NCI-H187 treated with DMSO at 0.1 percent for 48 hours (cell line): ENCODE measurements at places on chromosomes 3 and 15.

- DNase-seq = no peak
Measured at GRCh38 chr3:178048768-178049167, 487.5 kb upstream of the KCNMB2 start.

DNA sequence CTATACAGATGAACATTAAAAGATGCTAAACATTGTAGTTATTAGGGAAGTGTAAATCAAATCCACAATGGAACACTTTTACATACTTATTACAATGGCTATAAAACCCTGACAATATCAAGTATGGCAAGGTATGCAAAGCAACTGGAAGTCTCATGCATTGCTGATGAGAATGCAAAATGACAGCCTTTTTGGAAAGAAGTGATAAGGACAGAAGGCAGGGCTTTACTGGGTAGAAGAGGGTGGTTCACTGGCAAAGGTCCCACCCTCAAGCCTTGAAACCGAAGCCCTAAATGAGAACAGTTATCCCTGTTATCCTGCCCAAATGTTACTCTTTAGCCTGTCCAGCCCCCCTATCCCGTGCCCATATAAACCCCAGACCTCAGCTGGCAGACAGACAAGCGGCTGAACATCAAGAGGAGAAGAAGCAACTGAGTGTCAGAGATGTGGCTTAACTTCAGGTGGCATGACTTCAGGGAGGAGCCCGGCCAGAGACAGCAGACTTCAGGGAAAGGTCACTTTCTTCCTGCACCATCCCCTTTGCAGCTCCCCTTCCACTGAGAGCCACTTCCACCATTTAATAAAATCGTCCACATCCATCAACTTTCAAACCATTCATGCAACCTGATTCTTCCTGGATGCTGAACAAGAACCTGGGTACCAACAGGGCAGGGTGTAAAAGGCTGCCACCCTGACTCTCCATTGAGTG lies 732 bp upstream of the GCSAM start:
- DNase-seq = no peak

DNA sequence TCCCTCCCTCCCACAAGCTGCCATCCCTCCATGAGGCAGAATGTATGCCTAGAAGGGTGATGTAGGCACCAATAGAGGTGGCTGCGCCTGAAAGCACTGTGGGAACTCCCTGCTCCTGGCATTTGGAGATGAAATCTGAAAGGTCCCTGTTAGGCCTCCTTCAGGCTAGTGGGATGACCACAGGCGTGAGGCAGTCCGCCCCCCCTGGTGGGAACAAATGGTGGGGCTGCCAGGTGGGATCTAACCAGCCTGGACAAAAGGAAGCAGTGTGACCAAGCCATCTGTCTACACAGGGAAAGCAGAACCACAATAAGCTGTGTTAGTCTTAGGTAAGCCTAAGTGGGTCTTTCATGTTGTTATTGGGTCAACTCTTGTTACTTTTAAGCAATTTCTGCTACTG lies 25.3 kb downstream of the IL5RA start:
- no peak for DNase-seq

- DNase-seq = no peak
Measured at GRCh38 chr3:123068601-123069381, 2.0 kb downstream of the PDIA5 start.

DNA sequence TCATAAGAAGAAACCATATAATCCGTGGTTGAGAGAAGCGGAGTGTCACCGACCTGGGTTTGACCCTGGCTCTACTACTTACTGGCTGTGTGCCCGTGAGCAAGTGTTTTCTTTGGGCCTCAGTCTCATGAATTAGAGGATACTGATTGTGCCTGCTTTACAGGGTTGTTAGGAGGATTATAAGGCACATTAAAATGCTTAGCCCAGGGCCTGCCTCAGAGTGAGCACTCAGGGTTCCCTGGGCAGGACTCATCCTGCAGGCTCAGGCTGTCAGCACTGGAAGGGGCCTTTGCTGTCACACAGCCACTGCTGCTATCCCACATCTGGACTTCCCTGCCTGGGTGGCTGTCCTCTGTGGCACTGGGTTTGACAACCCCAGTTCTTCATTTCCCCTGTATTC lies 4.7 kb downstream of the PLA2G4F start:
- no peak for DNase-seq

DNA sequence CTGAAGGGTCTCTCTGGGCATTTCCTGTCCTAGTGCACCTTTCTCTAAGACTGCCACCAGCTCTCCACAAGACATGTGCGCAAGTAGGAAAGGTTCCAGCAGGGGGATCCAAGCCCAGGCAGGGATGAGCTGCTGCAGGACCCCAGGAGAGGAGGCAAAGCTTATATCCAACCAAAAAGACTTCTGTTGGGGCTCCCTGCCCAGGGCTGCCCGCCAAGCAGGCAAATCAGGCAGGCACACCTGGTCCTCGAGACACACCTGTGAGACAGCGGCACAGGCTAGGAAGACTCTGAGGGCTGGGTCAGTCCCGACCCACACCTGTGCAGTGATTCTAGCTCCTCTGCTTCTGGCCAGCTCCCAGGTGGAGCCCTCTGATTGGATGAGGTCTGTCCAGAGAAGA lies 80.6 kb downstream of the MYLK start:
- DNase-seq = no peak

GRCh38 chr3:57992452-57993213 lies 15.6 kb upstream of the FLNB start:
- no peak for DNase-seq

- no peak for DNase-seq
Measured at GRCh38 chr3:99747915-99748314, 69.7 kb upstream of the CMSS1 start.

- no peak for DNase-seq
Measured at GRCh38 chr3:158749526-158749925, 17.3 kb upstream of the RARRES1 start.

DNA sequence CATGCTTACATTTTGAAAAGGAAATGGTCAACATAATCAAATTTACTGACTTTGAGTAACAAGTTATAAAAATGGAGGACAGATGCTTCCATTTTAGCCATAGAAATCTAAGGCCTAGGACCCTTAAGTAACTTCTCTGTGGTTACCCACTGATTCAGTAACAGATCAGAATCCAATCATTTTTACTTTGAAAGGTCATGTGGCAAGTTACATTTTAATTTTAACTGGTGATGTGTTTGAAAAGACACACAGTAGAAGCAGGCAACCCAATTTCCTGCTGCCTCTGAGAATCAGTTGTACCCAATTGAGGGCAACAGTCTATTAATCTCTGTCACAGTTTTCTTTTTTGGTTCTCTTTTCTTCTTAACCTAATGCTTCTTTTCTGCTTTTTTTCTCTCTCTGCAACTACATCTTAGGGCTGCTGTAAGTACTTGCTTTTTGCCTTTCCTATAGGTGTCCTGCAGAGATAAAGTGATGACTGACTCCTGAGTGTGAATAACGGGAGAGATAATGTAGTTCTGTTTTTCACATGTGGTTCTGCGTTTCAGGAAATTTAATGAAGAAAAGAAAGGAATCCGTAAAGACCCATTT lies 3.3 kb downstream of the ZWILCH start:
- no peak for DNase-seq

DNA sequence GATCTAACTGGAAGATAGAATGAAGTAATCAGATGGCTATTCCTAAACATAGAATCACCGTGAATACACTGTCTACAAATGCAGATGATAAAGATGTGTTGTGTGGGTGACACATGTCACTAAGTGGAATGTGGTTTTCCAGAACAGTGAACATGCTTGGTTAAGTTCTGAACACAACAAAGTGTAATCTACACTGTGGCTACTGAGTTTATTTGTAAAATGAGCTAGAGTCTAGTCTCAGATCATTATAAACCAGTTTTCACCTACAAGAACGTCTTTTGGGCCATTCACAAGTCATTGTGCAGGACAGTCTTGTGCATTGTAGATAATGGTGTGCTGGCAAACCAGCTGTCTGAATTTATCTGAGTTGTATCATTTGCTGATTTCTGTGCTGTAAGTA lies 35.3 kb downstream of the OXNAD1 start:
- no peak for DNase-seq

DNA sequence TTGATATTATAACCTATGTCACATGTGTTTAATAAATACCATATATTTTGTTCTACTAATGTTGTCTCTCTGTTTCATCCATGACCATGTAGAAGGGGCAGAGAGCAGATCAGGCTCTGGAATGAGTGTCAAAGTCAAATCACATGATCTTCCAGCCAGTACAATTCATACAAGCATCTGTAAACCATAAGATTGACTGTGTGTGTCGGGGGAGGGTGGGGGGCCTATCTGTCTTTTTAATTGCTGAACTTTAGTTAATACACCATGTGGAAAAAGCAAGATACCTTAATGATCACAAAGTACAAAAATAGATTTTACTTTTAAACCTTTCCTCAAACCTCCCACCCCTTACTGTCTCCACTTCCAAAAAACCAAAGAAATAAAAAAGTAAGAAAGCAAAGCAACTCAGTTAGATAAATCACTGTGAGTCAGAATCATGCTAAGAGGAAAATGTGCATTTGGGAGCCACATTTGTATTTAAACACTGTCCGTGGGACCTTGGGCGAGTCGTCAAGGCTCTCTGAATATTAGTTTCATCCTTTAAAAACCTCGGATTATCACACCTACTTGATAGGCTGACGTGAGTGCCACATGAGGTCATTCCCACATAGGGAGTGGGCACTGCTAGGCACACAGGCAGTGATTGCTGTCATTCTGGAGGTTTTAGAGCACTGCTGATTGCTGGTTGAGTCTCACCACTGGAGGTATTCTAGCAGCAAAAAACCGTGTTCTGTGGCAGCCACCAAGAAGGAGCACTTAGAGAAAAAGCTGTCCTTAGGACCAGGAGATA lies 21.0 kb upstream of the POLR2M start:
- no peak for DNase-seq

GRCh38 chr3:88019024-88019423 lies 39.8 kb downstream of the CGGBP1 start:
- DNase-seq = no peak

GRCh38 chr3:50221411-50222168 lies 14.4 kb upstream of the GNAI2 start:
- DNase-seq = no peak

DNA sequence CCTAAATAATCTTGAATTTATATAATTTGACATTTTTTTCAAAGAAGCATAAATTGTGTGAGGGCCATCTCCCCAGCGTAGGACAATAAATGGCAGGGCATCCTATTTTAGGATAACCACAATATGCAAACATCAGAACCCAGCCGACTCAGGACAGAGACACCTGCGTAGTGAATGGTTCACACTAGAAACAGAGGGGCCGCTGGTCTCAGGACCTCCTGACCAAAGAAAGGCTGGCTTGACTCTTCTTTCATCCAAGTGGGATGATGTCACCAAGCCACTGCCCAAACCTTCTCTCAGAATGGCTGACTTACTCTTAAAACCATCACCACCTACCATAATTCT lies 162.1 kb downstream of the FOXP1 start:
- DNase-seq = no peak

DNA sequence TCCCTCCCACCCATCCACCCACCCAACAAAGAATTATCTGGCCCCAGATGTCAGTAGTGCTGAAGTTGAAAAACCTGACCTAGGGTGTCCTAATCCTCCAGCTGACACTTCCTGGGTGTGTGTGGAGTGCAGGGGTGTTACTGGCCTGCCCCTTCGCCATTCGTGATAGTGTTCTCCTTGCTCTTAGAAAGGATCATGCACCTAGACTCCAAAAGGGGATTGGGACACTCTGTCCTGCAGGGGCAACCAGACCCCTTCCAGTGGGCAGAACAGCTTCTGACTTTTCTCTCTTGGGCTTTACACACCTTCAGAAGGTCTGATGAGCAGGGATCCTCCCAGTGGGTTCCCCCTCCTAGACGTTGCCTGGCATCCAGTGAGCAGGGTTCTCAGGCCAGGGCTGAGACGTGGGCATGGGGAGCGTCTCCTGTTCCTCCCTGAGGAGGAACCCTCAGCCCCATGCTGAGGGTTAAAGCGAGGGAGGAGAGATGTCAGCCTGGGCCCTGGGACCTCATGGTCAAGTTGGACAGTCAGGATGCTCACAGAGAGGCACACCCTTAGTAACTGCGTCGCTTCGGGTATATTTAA lies 75.0 kb downstream of the AAGAB start:
- no peak for DNase-seq

GRCh38 chr3:66449411-66449974 lies 51.3 kb downstream of the LRIG1 start:
- DNase-seq = no peak

DNA sequence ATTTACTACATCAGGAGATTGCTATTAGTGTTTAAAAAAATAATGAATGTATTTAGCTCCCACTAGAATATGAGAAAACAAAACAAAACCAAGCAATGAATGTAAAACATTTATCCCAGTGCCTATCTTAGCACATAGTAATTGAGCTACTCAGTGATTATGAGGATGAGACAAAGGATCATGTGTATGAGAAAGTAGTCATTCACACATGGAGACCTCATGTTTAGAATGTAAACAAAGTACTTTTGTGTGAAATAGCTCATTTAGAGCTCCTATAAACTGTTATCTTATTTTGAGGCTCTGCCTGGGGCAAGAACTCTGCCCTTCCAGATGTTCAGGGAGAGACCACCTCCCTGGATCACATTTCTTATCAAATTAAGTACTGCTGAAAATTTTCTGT lies 236.8 kb downstream of the LRRN1 start:
- no peak for DNase-seq

GRCh38 chr3:44069276-44069675 lies 172.4 kb upstream of the TOPAZ1 start:
- DNase-seq = no peak

- no peak for DNase-seq
Measured at GRCh38 chr3:124007186-124007585, 15.3 kb upstream of the ROPN1 start.

DNA sequence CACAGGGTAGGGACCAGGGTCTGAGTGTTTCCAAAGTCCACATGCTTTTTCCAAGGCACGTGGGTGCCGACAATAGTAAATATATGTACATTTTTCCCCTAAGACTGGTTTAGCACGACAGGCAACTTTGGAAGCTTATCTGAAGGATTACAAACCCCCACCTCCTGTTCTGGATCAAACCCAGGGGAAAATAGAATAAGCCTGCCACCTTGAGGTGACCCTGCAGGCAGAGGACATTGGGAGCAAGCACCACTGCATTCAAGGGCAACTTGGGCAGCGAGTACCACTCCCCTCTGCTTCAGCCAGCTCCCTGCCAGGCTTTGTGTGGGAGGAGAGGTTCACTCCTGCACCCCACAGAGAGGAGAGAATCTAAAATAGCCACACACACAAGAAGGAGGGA lies 44.8 kb downstream of the KBTBD12 start:
- no peak for DNase-seq

GRCh38 chr15:41886741-41887140 lies 7.1 kb downstream of the SPTBN5 start:
- no peak for DNase-seq

DNA sequence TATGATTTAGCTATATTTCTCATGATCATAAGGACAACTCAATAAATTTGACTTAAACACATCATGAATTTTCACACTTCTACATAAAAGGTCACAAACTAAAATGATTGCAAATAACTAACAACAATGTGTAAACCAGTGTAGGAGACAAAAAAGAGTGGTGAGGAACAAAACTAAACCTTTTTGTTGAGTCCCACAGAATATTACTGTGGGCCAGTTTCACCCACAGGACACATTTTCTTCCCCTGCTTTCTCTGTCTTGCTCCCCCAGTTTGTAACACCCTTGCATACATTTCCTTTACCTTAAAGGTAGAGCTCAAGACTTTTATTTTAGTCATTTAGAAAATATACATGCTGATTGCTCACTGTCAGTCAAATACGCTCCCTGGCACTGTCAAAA lies 130.9 kb upstream of the GOLGA6L6 start:
- DNase-seq = no peak

- no peak for DNase-seq
Measured at GRCh38 chr3:170942011-170942410, 33.6 kb upstream of the EIF5A2 start.

- DNase-seq = no peak
Measured at GRCh38 chr3:51794206-51794605, 15.2 kb upstream of the IQCF6 start.
